Panc1 (cell line): ENCODE measurements at places on chromosomes 5 and 9. TPM values are rescaled to one million over a fixed set of nuclear protein-coding genes. Genes with fewer than 3 reads are reported as not detected.

Gene CCDC69
- total RNA-seq: 2.1 TPM

Gene DOCK2
- total RNA-seq: 1.4 TPM

Gene WDR31
- 0.80 TPM for total RNA-seq

Gene SAXO1
- total RNA-seq: not detected

Gene GFRA3
- 1.5 TPM for total RNA-seq

GRCh38 chr9:127866535-127866934 lies 10.9 kb downstream of the AK1 start:
- DNase-seq: no peak

- DNase-seq: no peak
Observed at GRCh38 chr5:19044311-19044710, 943.7 kb downstream of the CDH18 start.

DNA sequence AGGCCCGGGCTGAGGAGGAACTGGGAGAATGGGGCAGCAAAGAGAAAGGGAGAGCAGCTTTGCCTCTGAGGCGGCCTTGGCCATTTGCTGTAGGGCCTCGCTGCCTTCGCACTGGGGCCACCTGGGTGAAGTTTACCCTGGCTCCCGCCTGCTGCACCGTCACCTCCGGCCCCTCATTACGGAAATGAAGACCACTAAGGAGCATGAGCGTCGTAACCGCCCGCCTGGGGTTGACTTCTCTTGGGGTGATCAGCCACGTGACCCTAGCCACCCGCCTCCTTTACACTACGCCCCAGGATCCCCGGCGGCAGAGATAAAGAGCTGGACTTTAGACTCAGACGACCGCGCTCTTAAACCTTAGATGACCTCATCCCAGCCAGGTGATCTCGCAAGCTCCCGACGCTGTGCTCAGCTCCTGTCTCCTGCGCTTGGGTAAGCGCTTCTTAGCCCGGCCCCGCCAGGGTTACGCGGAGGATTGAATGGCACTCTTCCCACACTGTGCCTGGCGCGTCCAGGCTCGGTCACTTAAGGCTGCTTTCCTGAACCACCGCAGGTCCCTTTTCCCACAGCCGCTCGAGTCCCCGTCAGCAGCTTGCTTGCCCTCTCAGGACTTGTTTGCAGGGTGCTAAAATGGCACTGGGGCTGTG lies 107.9 kb upstream of the LARP1 start:
- DNase-seq: no peak

DNA sequence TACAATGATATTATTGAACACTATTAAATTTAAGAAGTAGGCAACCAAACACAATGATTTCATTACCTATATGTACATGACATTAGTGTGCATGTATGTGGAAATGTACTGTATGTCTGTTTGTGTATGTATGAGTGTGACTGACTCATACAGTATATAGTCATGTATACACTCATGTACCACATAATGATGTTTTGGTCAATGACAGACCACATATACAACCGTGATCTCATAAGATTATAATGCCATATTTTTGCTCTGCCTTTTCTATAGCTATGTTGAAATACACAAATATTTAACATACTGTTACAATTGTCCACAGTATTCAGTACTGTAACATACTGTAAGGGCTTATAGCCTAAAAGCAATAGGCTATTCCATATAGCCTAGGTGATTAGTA lies 19.7 kb downstream of the SVEP1 start:
- no peak for DNase-seq

DNA sequence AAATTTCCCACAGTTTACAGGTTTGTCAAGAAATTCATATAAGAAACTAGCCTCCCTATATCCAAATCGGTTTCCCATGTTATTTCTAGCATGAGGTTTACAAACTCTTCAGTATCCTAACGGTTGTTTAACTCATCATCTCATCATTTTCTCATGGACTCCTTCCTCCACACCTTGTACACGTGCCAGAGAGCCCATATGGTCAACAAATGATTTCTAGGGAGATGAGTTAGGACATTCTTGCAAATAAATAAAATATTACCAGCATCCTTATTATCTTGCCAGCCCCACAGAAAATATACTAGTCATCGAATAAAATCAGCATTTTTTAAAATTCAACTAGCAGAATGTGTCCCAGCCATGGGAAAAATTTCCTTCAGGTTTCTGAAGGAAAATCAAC lies 285.2 kb downstream of the EBF1 start:
- DNase-seq: no peak

DNA sequence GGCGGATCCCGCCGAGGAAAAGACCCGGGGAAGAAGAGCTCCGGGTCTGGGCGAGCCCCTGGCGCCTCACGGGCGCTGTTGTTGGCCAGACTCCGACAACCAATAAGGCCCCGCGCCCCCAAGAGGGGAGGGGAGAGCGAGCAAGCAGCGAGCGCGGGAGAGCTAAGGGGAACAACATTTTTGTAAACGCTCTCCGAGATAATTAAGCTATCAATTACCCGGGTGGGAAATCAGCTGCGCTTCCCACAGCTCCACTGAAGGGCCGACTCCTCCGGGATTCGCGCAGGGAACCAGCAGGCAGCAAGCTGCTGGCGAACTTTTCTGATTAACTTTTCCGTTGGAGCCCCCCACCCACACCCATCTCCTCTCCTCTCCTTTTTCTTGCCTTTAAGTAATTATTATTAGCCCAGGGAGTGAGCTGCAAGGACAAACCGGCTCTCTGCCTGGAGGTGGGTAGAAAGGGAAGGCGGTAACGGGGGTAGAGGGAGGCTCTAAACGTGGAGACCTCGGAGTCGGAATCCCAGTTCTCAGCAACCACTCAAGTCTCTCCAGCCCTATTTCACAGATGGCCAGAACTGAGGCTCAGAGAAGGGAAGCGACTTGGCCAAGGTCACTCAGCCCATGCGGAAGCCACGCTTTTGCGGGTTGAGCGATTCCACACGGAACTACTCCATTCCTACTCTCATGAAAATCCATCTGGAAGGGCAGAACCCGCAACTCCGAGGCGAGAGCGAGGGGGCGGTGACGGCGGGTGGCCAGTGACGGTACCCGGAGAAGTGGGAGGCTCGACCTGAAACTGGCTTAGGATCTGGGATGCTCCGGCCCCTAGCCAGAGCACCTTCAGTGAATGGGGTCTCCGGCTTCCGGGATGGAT lies 1.3 kb downstream of the ASTN2 start:
- DNase-seq: no peak

DNA sequence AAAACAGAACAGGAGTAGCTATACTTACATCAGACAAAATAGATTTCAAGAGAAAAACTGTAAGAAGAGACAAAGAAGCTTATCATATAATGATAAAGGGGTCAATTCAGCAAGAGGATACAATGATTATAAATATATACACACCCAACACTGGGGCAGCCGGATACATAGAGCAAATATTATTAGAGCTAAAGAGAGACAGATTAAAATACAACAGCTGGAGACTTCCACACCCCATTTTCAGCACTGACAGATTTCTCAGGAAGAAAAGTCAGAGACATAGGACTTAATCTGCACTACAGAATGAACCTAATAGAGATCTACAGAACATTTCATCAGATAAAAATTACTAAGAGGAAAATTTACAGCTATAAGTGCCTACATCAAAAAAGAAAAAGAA lies 35.7 kb downstream of the OXCT1 start:
- DNase-seq: no peak

GRCh38 chr5:74870299-74871067 lies 4.3 kb upstream of the FAM169A start:
- DNase-seq: no peak

GRCh38 chr5:169258372-169259000 lies 42.5 kb downstream of the SLIT3 start:
- no peak for DNase-seq
